IPS DF 19.7 (cell line): ENCODE measurements at places on chromosomes 2 and 18.

- DNase-seq = no peak
Observed at GRCh38 chr18:36454245-36454644, 156.7 kb downstream of the FHOD3 start.

DNA sequence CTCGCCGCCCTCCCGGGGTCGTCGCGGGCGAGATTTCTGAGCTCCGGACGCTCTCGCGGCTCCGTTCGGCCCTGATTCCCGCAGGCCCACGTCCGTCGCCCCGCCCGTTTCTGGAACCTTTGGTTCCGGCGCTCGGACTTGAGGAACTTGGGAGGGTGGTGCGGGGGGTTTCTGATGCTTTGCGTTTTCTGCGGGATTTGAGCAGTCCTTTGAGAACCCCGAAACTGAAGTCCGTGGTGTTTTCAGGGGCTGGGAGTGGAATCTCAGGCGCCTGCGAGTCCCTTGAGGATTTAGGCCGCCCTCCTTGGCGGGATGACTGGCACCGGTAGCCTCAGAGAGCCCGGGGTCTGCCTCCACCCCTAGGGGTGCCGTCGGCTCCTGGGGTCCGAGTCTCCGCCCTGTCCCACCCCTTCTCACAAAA, 336 bp downstream of the THNSL2 start:
- DNase-seq = no peak

DNA sequence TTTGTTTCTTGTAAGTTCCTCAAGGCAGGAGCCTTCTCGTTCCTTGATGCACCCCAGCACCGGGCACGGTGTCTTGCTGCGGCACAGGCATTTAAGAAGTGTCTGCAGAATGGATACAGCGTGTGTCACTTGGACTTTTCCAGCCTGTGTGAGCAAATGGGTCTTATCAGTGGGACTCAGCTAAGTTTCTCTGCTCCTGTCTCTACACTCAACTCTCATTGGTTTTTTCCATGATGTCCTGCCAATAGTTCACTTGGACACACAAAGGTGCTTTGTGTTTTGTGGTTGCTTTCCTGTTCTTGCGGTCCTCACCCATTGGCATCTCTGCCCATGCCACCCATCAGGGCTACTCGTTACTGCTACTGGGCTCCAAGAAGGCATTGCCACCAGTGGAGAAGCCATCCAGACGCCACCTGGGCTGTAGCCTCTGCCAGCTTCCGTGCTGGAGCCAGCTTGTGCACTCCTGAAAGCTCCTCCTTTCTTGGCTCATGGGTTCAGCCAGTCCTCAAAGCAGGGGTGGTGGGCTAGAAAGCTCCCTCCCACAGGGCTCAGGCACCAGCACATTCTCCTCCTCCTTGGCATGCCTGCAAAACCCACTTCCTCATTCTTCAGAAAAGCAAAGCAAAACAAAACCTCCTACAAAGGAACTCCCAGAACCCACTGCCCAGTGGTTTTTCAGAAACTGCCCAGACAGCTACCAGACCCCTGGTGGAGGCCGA, 41.4 kb downstream of the IL1R2 start:
- no peak for DNase-seq

- DNase-seq = no peak
Observed at GRCh38 chr2:27370816-27371620, 602 bp downstream of the SNX17 start.
